ENCODE measurements at places on chromosomes 7 and 10.

DNA sequence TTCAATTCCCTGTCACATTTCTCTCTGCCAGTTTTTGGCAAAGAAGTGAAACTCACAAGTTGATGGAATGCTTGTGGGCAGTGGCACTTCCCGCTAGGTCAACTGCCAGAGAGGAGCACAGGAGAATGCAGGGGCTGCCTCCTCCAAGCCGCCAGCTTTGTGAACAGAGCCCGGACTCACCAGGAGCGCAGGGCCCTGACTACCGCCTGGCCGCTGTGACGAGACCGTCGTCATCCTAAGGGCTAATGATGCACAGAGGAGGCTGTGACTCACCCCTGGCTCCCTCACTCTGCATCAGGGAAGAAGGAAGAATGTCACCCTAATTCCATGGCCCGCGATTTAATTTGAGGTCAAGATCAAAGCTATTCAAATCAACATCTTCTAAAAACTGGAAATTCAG lies 123.9 kb downstream of the TAX1BP1 start:
- DNase-seq = no peak

DNA sequence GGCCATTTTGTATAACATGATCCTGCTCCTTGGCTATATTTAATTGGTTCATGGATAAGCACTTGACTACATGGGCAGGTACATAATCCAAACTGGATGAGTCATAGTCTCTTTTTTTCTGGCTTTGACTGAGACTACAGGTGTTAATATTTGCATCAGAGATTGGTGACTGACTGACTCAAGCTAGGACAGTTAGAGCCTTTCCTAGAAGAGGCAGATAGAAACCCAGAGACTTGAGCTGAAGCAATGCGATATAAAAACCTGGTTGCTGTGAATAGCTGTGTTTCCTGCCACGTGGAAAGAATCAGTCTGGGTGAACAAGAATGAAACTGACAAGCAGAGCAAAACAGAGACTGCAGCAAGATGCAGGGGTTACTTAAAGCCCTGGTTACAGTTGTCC lies 81.0 kb downstream of the SAMD9 start:
- no peak for DNase-seq

DNA sequence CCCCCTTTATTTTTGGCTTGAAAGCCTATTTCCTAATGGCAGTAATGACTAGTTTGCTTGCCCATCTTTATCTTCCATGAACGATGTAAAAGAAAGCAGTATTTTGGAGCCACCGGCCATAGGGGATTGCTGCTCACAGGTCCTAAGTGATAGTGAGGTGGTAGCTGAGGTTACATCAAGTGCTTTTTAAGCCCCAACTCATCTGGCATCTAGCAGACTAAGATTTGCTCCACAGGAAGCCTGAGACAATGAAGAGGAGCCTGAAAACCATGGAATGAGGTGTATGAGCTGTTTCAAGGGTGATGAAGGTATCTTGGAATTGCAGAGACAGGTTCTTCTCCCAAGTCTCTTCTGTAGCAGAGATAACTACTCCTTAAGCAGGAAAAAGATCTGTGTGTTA lies 496.3 kb downstream of the XPNPEP1 start:
- DNase-seq = no peak

DNA sequence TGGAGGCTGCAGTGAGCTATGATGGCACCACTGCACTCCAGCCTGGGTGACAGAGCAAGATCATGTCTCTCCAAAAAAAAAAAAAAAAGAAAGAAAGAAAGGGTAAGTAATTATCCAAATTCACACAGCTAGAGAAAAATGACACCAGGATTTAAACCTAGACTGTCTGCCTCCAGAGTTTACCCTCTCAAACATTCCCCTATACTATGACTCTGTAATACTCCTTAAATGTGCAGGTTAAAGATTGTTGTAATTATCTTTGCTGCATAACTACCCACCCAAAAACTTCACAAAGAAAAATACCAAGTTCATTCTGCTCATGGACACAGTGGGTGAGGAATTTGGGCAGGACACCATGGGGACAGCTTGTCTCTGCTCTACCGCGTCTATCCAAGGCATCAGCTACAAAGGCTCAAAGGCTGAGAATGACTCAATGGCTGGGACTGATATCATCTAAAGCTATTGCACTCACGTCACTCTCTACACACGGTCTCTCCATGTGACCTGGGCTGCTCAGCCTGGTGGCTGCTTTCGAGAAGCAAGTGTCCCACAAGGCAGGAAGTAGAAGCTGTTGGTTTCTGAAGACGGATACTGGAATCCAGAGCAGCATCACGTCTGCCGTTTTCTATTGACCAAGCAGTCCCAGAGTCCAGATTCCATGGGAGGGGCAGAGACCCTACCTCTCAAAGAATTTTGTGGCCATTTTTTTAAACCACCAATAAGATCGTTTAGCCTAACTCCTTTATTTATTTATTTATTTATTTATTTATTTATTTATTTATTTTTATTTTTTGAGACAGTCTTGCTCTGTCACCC lies 185.7 kb upstream of the AUTS2 start:
- DNase-seq = no peak

GRCh38 chr10:74056050-74056818 lies 58.3 kb downstream of the VCL start:
- DNase-seq = no peak

- DNase-seq = no peak
These were observed 117.6 kb upstream of the DPP6 start for GRCh38 chr7:153934629-153935028.

DNA sequence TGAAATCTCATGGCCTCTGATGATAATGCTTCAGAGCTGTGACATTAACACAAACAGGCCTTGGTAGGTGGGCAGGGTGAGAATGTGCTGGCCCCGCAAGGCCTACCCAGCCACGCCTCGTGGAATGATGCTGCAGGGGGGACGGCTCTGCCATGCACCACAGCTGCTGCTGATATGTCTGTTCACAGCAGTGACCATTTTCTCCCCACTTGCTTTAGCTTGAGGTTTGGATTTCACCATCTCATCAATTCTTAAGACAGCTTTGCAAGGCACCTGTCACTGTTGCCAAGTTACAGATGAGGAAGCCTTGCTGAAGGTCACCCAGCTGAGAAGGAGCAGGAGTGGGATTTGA lies 128.3 kb downstream of the PTPN20 start:
- DNase-seq = no peak

GRCh38 chr10:63054889-63055611 lies 78.1 kb upstream of the NRBF2 start:
- no peak for DNase-seq

- DNase-seq = no peak
These were observed 7.5 kb upstream of the JAKMIP3 start for GRCh38 chr10:132058111-132058745.

DNA sequence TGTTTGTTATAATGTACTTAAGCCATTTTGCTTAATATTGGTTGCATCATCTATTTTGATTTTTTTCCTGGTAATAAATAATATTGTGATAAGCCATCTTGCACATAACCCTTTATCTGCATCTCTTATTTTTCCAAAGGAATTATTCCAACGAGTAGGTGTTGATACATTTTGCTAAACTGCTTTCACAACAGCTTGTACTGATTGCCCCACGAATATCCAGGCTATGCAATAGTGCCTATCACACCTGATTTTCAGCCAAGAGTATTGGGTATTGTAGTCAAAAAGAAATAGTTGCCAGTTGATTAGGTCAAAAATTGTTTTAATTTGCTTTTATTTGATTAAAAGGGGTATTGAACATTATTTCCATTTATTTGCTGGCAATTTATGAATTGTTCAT lies 20.7 kb downstream of the CREB5 start:
- no peak for DNase-seq

GRCh38 chr10:121808835-121809234 lies 119.0 kb downstream of the ATE1 start:
- DNase-seq = no peak

- no peak for DNase-seq
These were observed 22.7 kb downstream of the ZMIZ2 start for GRCh38 chr7:44771358-44771757.

- no peak for DNase-seq
These were observed 16.0 kb upstream of the SLC29A3 start for GRCh38 chr10:71302874-71303568.

- no peak for DNase-seq
These were observed 96.1 kb upstream of the ASAH2 start for GRCh38 chr10:50347394-50347802.

GRCh38 chr7:26492816-26493215 lies 201.2 kb downstream of the SNX10 start:
- DNase-seq = no peak

- DNase-seq = no peak
These were observed at the start of gene CDHR3 for GRCh38 chr7:105963038-105963667. CDHR3 (plus strand) TSS chr7:105963264; CDS start chr7:105963319, 55 bp downstream.

DNA sequence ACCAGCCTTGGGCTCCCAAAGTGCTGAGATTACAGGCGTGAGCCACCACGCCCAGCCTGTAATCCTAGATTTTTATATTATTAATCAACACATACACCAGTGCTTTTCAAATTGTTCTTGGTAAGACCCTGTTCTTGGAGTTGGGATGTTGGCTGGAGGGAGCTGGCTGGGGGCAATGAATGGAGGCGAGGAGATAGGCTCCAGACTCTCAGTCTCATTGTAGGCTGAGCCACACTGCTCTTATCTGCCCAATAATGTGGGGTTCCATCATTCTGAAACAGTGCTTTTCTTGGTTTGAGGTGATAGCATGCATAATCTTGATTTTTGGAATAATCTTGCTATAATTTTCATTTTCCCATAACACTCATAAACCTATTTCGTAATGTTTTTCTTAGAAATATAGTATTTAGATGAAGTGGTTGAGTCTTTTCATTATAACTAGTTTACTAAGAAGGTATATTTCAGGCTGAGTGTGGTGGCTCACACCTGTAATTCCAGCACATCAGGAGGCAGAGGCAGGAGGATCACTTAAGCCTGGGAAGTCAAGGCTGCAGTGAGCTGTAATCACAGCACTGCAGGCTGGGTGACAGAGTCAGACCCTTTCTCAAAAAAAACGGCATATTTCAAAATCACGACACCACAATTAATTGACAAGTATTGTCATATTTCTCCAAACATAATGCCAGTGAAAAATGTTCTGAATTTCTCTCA lies 65.1 kb upstream of the LYZL2 start:
- no peak for DNase-seq

- DNase-seq = no peak
These were observed 81.8 kb downstream of the LRRN3 start for GRCh38 chr7:111172564-111173257.

DNA sequence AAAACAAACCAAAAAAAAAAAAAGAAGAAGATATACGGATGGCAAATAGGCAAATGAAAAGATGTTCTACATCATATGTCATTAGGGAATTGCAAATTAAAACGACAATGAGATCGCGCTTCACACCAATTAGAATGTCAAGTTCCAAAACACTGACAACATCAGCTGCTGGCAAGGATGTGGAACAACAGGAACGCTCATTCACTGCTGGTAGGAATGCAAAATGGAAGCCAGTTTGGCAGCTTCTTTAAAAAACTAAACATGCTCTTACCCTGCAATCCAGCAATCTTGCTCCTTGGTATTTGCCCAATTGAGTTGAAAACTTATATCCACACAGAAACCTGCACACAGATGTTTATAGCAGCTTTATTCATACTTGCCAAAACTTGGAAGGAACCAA lies 34.8 kb downstream of the CALML5 start:
- no peak for DNase-seq

GRCh38 chr10:89379103-89379502 lies 1.2 kb downstream of the IFIT1B start:
- DNase-seq = no peak

- DNase-seq = no peak
These were observed 113.8 kb upstream of the EEPD1 start for GRCh38 chr7:36039243-36039642.

DNA sequence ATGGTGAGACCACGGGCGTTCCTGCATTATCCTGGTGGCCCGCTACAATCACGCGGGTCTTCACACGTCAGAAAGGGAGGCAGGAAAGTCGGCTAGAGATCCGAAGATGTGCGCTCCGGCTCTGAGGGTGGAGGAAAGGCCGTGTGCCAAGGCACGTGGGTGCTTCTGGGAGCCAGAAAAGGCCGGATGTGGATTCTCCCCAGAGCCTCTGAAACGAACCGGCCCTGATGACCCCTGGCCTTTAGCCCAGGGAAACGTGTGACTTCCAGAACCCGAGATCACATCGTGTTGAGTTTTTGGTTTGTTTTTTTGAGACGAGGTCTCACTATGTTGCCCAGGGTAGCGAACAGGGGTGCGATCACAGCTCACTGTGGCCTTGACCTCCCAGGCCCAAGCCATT lies 244.2 kb downstream of the ELFN1 start:
- DNase-seq = no peak

DNA sequence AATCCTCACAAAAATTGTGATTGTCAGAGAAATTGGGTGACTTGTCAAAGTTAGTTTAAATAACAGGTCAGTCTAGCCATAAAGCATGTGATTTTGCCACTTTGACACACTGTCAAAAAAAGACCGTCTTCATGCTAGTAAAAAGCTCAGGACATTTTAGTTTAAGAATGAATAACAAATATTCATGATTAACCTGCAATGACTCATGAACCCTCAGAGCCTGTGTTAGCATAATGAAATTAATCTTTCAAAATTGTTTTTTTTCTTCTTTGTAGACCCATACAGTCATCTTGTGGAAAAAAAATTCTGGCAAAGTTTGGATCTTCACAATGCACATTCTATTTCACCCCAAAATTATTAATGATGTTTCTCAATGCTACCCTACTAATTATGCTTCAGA lies 255.2 kb upstream of the POT1 start:
- no peak for DNase-seq

DNA sequence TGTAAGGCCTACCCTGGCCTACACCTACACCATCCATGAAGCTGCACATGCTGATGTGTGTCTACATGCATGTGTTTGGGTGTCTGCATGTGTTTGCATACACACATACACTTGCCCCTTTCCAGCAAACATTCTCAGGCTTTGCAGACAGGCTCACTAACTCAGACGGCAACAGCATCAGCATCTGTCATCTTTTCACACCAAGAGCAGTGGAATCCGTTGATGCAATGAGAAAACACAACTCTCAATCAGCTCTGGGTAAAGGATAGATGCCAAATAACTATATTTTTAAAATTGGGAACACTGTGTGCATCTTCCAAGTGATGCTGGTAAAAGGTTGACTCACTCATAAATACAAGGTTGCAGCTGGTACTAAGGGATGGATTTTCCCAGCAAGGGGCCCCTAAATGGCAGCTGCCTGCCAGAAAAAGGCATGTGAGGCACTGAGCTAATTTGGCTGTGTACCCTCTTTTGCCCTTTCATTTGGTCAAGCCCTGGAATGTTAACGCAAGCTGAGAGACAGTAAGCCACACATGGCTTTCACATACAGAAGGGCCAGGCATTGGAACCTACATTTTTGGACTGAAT lies 296.3 kb upstream of the NPSR1 start:
- no peak for DNase-seq

DNA sequence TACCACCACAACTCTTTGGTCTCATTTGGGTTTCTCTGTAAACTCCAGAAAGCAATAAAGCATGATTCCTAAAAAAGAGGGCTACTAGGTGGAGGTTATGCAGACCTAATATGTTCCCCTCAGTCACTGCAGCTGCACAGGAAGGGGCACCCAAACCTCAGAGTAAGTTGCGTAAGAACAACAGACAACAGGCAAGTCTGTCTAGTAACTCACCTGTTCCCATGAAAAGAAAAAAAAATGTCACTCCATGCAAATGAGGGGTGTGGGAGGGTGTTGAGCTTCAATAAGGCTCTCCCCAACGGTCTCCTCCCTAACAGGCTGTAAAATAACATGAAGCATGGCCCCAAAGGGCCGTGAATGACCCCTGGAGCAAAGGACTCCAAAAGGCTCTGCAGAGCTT lies 461.4 kb downstream of the KCNMA1 start:
- DNase-seq = no peak
